ENCODE measurements at places on chromosomes 11 and 22.

- peak; percentile 87 for DNase-seq
Measured at GRCh38 chr11:47886096-47886495, 37.9 kb upstream of the NUP160 start.

GRCh38 chr11:58027341-58027740 is 3.4 kb upstream of the OR6Q1 start:
- DNase-seq: no peak

DNA sequence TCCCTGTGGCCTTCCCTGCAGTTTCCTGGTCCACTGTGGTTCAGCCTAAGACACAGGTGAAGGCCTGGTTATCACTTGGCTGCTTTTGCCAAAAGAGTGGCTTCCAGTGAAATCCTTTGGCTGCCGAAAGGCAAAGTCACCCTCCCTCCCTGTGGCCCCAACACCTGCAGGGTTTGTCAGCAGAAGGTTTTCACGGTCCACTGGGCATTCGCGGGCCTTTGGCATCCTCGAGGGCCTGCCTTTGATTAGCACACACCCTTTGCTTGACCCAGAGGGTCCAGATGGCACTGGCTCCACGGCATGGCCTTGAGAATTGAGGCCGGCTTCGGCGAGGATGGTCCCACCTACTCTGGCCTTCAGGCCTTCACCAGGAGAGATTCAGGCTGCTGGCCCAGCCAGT is 35.3 kb downstream of the RTN4R start:
- DNase-seq: no peak

- no peak for DNase-seq
Measured at GRCh38 chr22:44802071-44802700, 49.8 kb downstream of the ARHGAP8 start.

GRCh38 chr22:45181240-45181639 is 17.5 kb downstream of the NUP50 start:
- DNase-seq: no peak

- no peak for DNase-seq
Measured at GRCh38 chr22:39293766-39294368, 25.6 kb downstream of the RPL3 start.

- no peak for DNase-seq
Measured at GRCh38 chr11:107716884-107717532, 5.2 kb upstream of the SLN start.

DNA sequence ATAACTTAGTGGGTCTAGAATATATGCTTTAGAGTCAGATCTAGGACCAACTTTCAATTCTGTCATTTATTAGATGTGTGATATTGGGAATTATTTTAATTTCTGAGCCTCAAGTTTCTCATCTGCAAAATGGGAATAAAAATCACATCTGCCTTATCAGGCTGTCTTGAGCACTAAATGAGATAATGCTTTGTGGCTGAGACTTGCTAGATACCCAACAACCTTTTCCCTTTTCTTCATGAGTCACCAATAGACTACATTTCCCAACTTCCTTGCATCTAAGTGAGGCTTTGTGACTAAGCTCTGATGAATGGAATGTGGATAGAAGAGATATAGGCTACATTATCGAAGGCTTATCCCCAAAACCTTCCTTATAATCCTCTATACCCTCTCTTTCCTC is 220.7 kb upstream of the SESN3 start:
- peak; percentile 77 for DNase-seq

All from choroid plexus epithelial cell (primary cell).